ENCODE measurements at places on chromosomes 4 and X.

DNA sequence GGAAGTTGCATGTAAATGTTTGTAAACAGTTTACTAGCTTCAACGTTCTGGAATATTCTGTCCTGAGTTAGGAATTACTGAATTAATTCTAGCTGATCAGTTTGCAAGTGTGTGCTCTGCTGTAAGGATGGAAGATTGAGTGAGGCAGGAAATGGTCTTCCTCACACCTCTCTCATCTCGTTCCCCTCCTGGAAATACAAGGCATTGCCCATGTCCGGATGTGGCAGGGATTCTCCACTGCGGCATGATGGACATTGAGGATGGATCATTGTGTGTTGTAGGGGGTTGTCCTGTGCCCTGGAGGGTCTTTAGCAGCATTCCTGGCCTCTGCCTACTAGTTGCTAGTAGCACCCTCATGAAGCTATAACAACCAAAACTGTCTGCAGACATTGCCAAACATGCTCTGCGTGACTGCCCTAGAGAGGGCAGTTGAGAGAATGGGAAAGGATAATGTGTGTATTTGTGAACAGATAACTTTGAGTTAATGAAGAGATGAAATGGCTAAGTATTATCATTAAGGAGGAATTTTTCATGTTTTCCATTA is 12.6 kb downstream of the CA5B start:
- DNase-seq: no peak

GRCh38 chrX:2897311-2897689 is 31.8 kb downstream of the ARSD start:
- DNase-seq: no peak

DNA sequence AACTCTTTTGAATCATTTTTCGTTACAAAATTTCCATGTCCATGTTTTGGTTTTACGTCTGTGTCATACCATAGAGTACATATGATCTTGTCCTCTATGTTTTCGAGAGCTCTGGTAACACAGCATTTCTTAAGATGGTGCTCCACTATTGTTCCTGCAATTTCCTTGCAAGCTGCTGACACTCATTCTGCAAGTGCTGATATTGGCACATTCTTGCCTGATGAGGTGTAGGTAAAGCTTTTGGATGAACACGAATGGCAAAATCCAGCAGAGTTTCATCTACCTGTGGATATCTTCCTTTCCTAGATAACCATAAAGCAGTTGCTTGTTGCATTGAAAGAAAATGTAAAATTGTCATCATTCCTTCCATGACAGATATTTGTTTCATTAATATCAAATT is 41.3 kb downstream of the MAGEB17 start:
- DNase-seq: no peak

GRCh38 chrX:24528605-24529004 is 63.5 kb downstream of the PDK3 start:
- DNase-seq: no peak

GRCh38 chr4:36304138-36304681 is 22.8 kb downstream of the DTHD1 start:
- no peak for DNase-seq

GRCh38 chr4:104532677-104533076 is 38.0 kb upstream of the CXXC4 start:
- DNase-seq: no peak

- no peak for DNase-seq
These were observed 437.9 kb downstream of the AFF2 start for GRCh38 chrX:148938348-148938747.

GRCh38 chrX:119669424-119670037 is 23.4 kb downstream of the SEPTIN6 start:
- no peak for DNase-seq

GRCh38 chr4:7679406-7680040 is 244.8 kb upstream of the PSAPL1 start:
- DNase-seq: no peak

DNA sequence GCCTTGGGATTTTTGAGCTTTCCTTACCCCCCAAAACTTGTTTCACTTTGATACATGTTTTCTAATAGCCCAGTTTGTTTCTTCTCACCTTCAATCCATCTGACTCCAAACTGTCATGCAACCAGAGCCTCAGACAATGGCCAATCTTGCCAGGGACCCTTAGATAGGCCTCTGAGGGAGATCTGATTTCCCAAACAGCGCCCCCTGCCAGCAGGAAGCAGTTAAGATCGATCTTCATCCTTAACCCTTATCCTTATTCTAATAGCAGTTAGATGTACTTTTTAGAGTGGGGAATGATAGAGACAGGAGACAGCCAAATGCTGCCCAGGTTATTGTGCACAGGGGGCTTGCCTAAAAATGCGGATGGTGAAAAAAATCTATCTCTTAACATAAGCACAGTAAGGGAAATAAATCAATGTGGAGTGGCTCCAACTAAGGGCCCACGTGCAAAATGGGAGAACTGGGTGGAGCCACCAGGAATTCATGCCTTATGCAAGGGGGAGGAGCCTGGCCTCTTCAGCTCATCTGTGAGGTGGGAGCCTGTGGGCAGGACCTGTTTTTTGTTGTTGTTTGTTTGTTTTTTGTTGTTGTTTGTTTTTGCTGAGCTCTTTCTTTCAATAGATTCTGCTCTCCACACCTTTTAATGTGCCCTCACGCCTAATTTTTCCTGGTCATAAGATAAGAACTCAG is 833.6 kb upstream of the AGA start:
- no peak for DNase-seq

DNA sequence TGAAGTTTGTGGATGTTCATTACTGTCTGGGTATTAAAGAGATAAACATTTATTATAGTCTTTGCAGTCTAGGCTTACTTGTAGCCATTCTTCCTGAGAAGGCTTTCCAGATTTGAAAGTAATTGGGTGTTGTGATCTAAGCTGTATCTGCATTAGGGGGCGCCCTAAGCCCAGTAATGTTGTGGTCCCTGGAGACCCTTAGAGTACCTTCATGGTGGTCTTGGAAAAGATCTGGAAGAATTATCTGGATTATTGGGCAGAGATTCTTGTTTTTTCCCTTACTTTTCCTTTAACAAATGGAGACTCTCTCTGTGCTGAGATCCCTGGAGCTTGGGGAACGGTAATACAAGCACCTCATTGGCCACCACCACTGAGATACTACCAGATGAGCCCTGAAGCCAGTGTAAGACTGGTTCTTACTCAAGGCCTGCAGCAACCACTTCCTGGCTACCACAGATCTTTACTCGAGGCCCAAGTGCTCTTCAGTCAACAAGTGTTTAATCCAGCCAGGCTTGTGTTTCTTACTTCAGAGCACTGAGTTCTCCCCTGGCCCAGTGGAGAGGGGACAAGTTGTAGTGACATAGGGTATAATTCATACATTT is 63.1 kb downstream of the RTL3 start:
- no peak for DNase-seq

DNA sequence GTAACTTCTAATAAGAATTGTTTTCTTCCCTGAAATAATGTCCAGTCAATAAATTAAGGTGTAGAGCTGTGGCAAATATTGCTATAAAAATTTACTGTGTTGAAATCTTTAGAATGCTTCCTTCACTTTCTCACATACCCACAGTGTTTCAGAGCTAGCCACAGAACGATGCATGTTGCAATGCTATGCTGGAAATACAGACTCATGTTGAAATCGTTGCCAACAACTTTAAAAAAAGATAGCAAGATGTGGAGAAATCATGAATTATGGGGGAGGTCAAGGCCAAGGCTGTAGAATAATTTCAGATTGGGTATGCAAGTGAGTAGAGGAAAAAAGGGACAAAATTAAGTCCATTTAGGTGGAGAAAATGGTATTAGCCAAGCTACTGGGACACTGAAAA is 204.8 kb downstream of the VEGFC start:
- no peak for DNase-seq

DNA sequence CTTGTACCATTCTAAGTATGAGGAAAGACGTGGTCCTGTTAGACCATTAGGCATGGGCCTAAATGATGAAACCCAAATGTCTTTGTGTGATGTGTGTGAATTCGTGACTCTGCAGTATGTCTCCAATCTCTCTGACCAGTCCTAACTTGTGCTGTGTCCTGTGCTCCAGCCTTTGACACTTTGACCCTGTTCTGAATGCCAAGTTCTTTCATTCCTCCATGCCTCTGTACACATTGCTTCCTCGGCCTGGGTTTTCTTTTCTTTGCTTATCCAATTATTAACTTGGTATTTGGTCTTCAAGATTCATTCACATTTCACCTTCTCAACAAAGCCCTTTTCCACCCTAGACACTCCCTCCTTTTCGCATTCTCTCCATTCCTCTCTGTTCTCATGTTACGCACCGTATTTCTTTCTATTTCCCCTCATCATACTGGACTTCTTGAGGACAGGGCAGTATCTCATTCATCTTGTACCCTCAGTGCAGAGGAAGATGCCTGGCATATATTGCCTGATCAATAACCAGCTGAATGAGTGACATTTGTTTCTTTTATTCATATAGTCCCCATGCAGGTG is 138.7 kb downstream of the F11 start:
- DNase-seq: no peak

GRCh38 chr4:17512973-17513665 is 1.2 kb upstream of the QDPR start:
- no peak for DNase-seq

GRCh38 chrX:108148524-108148923 is 56.9 kb downstream of the ATG4A start:
- DNase-seq: no peak

DNA sequence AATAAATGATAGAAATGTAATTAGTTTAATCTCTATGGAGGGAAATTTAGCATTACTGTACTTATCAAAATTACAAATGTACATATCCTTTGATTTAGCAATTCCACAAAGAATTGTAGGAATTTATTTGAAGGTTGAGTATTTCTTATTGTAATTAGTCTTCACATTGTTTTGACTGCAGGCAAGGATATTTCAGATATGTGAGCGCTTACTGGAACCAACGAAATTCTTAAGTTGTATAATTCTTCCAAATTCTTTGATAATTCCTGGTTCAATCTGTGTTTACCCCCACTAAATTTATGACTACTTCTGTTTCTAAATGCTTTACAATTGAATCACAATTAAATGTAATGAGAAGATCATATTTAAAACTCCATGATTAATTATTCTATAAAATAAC is 26.9 kb upstream of the WWC2 start:
- no peak for DNase-seq

DNA sequence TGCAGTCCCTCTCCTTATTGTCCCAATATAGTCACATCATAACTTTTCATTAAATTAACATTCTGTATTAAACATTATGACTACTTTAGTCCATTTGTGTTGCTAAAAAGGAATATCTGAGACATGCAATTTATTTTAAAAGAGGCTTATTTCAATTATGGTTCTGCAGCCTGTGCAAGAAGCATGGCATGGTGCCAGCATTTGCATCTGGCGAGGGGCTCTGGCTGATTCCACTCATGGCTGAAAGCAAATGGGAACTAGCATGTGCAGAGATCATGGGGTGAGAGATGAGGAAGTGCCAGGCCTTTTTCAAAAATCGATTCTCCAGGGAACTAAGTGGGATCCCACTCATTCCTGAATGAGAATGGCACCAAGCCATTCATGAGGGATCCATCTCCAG is 476.3 kb upstream of the RPS6KA3 start:
- no peak for DNase-seq

DNA sequence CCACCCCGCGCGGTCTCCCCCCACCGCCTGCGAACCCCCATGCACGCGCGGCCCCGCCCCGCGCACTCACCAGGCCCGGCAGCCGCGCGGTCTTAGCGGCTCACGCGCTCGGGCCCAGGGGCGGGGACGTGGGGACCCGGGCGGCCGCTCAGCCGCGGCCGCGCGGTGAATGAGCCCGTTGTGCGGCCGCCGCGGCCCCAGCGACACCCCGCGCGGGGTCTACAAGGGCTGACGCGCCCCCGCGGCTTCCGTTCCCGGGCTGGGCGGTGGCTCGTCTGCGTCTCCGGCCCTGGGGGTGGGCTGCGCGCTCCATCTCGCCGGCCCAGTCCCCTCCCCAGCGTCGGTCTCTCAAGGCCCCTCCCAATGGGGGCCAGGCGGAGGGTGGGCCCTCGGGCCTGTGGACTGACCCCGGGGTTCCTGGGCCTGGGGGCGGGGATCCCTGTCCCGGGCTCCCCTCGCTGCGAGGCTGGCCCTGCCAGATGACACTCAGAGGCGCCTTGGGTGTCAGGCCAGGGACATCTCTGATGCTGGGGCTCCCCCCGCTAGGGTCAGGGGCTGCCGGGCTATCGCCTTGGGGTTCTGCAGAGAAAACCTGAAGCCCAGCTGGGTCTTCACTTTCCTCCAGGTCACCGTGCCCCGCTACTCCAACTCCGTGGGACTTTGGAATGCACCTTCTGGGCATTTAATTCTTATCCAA is 4.3 kb upstream of the SLC26A1 start:
- no peak for DNase-seq

DNA sequence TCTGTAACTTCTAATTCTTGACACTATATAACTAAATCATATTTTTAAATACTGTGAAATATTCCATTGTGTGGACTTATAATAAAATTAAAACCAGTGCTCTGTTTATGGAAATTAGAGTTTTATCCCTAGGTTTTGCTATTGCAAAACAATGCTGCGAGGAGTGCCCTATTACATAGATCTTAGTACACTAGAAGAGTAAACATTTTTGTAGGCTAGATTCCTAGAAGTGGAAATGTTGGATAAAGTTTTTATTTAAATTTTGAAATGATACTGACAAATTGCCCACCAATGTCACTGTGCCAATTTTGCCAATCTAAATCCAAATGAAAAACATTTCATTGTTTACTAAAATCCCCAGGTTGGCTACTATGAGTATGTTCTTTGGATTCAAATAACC is 99.7 kb downstream of the IL1RAPL2 start:
- no peak for DNase-seq

GRCh38 chr4:83542225-83542624 is 6.3 kb downstream of the GPAT3 start:
- no peak for DNase-seq

- no peak for DNase-seq
These were observed 290.6 kb upstream of the BOD1L1 start for GRCh38 chr4:13918110-13918509.

- DNase-seq: no peak
These were observed 2.2 kb upstream of the CTBP1 start for GRCh38 chr4:1250921-1251772.

GRCh38 chrX:125778261-125778660 is 387.8 kb downstream of the DCAF12L2 start:
- DNase-seq: no peak

GRCh38 chr4:15778289-15779241 is at the start of gene CD38:
Gene CD38 (plus strand): TSS chr4:15778328. CDS start chr4:15778415, 87 bp downstream.
- DNase-seq: no peak
